ENCODE measurements at places on chromosomes 7 and 10. TPM values are rescaled to one million over a fixed set of nuclear protein-coding genes. Genes with fewer than 3 reads are reported as not detected.

The SORBS1 gene
- total RNA-seq, result 1.6 TPM

The HDAC9 gene
- not detected for total RNA-seq

The CLCN1 gene
- total RNA-seq, result not detected

The ZNF775 gene
- 4.4 TPM for total RNA-seq

The TDRD1 gene
- 0.39 TPM for total RNA-seq

Data from placental epithelial cell (primary cell).